H1 (cell line): ENCODE measurements at places on chromosomes 12 and 14. TPM values are rescaled to one million over a fixed set of nuclear protein-coding genes. Genes with fewer than 3 reads are reported as not detected.

DNA sequence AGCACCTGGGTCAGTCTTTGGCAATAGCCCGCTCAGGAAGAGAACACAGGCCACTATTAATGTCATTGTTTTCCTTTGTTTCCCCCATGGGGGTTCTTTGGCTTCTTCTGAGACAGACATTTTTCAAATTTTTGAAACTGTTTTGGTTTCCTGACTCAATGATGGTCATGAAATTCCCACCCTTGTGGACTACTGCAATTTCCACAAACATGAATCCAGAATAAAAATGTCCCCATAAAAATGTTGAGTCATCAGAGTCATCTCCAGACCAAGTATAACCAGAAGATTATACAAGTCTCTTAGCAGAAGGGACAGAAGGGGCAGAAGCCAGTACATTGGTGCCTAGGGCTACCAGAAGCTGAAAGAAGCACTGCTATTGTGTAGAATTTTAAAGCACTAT is 29.1 kb downstream of the SLCO1A2 start:
- DNase-seq = no peak

- no peak for DNase-seq
These were observed 99.6 kb downstream of the SLC25A47 start for GRCh38 chr14:100422556-100423316.

DNA sequence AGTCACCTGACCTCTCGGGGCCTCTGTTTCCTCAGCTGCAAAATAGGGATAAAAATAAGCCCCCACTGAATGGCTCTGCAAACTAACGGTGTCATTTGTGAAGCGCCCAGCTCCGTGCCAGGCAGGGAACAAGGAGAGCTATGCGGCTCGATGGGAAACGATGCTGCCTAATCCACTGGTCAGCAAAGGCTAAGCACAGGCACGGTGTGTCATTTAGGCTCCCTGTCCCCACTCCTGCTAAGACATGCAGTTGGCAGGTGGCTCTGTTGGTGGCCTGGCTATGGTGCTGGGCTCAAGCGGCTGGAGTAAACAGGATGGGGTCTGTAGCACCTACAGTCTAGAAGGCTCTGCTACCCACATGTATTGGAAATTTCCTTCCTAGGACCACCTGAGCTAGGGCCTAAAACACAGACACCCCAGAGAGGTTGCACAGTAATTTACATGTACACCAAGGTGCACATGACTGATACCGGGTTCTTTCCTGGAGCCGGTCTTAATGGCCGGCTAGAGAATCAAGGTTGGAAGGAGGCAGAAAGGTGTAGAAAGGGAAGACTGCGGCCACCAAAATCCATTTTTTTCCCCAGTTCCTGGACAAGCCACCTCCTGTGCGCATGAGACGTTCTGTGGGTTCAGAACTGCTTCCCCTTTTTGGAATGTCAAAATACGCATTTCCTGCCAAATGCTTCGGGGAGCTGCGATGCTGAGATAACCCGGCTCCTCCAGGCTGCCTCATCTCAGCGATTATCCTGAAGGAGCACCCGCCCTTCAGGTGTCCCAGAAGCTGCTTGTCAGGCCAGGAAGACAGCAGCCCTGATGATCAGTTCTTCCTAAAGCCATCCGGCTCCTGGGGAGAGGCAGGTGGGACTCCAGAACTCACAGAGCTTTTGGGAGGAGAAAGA is 1.0 kb downstream of the CACNA2D4 start:
- DNase-seq = no peak

DNA sequence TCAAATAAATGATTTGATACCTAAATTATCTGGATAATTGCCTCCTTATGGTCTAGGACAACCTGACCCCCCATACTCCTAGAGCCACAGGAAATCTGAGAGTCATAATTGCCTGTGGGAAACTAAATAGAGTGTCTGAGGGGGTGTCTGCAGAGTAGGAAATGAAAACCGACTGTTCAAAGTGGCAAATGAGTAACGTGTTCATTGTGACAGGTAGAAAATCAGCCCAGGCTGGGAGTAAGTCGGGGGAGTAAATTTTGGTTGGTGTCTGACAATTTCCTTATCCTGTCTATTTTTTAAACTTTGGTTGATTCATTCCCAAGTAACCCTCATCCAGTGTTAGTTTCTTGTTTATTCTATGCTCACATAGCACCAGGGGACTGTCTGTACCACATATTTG is 51.6 kb upstream of the HOXC13 start:
- DNase-seq = no peak

- no peak for DNase-seq
These were observed 9.4 kb downstream of the SPRYD3 start for GRCh38 chr12:53069621-53070410.

GRCh38 chr14:20435582-20436362 is at the start of gene KLHL33:
Gene KLHL33 (minus strand): TSS chr14:20436166. CDS start chr14:20435811, 355 bp downstream.
- DNase-seq = no peak

DNA sequence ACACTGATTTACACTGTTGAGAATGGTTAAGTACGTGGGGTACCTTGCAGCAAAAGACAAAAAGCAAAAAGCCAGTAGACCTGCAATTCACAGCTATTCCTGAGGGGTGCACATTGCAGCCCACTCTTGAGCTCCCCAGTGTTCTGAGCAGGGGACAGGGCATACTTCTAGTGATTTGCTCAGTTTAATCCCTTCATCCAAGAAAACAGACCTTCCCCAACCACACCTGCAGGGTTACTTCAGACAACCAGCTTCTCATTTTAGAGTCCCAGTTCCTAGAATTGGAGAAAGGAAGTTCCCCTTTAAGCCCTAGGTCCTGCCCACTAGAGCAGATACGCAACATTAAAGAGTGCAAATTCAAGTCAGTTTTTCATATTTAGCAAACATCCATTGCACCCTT is 3.6 kb upstream of the WSB2 start:
- DNase-seq = no peak

DNA sequence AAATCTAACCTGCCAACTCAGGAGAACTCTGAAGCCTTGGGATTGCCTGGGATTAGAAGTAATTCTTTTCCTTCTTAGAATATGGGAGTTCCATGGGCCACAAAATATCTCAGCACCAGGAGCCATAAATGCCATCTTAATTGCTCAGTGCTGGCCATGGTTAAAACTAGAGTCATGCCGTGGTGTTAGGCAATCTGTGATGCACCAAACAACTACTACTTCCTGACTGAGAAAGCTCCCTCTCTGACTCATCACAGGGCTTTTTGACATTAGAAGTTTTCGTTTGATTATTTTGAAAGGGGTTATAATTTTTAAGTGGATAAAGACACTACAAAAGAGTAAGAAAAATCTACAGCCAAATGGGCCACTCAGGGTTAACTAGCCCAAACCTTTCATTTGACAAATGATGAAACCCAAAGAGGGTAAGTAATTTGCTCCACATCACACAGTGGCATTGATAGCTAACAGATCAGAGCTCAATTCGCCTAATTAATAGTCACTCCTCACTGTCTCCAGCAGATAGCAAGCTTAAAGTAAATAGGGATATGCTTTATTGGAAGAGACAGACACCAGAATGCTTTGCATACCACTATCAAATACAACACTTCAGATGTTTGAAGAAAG is 377.3 kb downstream of the EMP1 start:
- no peak for DNase-seq

GRCh38 chr12:22577667-22578066 is 33.3 kb upstream of the C2CD5 start:
- no peak for DNase-seq

DNA sequence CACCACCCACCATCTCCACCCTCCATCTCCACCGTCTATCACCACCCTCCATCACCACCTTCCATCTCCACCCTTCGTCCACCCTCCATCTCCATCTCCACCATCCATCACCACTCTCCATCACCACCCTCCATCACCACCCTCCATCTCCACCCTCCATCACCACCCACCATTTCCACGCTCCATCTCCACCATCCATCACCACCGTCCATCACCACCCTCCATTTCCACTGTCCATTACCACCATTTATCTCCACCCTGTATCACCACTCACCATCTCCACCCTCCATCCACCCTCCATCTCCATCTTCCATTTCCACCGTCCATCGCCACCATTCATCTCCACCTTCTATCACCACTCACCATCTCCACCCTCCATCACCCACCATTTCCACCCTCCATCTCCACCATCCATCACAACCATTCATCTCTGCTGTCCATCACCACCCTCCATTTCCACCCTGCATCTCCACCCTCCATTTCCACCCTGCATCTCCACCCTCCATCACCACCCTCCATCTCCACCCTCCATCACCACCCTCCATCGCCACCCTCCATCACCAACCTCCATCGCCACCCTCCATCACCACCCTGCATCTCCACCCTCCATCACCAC is 6.1 kb upstream of the CEP170B start:
- DNase-seq = no peak

DNA sequence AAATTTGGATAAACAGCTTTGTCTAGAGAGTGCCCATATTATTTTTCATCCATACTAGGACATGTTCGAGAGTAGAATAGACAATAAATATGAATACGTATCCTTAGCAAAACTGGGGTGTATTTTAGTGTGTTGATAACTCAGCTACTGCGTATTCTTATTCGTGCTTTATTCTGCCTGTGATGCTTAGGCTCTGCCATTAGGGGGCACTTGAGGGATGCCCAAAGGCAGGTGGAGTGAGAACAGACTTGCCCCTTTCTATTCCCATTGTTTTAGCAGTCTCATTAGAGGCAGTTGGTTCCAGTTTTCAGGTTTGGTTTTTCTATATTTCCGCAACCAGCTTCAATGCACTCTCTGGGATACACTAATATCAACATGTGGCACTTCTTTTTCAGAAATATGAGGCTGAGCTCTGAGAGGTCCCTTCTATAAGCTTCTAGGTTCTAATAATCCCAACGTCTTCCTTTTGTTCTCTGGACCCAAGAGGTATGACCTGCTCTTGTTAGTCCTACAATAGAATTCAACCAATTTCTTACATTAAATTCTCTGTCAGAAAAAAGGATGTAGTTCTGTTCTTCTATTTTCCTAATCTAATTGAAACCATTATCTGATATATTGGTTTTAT is 985.7 kb upstream of the FBXO33 start:
- peak; percentile 17 for DNase-seq

GRCh38 chr12:53506450-53506785 is 866 bp downstream of the NPFF start:
- no peak for DNase-seq

- DNase-seq = no peak
These were observed 459.1 kb upstream of the FOXG1 start for GRCh38 chr14:28307506-28307905.

DNA sequence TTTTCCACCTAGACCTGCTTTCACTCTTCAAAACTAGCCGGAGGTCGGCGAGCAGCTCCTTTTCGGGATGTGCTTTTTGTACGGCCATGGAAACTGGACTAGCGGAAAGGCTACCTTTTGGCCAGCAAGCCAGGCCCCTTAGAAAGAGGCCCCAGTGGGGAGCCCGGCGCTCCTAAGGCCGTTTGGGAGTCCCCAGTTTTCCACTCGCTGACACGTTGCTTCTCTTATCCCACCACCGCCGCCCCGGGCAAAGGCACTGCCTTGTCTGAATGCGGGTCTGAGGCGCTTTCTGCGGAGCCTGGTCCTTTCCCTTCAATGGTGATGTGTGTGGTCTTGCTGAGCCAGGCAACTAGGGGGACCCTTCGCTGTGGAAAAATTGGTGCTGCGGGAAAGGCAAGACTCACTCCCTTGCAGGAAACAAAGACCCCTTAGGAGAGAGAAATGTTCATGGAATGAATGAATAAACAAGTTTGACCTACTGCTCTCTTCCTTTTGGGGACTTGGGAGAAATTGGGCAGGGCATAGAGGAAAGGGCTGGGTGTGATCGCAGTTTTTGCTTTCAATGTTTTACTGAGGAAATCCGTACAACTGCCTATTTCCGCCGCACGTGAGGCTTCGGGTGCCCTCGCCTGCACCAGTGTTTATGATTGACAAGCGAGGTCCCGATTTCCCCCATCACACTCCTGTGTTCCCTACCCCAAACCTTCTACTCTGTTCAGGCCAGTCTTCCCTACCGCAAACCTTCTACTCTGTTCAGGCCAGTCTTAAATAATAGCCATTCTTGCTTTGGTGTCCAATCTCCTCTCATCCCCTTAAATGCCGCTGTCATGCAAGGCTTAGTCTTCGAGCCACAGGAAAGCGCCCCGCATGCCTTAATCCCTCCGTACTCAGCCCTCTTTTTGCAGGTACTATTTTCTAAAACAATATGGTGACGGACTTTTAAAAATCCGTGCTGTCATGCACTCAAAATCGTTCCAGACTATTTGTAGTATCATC is 1.0 kb upstream of the SLC38A2 start:
- peak; percentile 83 for DNase-seq

DNA sequence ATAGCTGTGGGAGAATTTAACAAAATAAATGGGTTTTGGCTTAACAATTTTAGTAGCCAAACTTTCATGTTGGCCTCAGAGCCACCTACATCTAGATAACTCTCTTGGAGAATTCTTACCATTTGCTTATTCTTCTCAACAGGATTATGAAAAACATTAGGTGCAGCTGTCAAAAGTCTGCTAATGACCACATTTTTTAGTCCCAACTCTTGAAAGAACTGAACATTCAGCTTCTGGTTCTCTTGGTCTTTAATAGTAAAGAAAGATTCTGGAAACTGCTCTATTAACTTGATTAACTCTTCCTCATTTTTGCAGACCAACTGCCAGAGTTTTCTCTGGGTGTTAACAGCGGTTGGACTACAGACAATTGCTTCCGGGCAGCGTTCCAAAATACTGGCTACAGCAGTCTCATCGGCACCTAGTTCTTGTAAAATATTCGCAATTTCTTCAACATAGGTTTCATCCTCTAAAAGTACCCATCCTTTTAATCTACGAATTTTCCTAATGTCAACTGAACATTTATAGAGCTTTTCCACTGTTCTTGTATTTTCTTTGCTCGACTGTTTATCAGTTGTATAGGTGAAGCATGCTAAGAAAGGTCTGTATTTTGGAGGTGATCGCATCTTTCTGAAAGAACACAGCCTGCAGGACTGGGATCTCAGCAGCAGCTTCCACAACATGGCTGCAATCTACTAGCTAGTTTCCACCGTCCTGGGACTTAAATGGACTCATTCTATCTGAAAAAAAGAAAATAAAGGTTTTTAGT is 8.7 kb downstream of the MTERF2 start:
- DNase-seq = no peak

DNA sequence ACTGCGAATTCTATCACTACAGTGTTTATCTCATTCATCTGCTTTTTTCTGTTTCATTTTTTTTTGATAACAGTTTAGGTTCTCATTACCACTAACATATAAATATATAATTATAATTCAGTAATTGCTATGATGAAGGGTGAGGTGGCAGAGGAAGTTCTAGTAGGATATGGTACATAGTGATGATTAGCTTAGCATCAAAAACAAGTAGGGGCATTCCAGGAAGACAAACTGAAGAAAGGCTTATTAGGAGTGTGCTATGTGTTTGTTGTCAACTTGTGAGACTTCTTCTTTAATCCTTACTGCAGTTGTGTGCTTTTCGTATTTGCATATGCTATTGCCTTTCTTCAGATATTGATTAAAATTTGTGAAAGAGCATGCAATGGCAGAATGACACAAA is 20.6 kb downstream of the FUT8 start:
- no peak for DNase-seq

- no peak for DNase-seq
These were observed 84.2 kb downstream of the PIWIL1 start for GRCh38 chr12:130421896-130422295.

- DNase-seq = no peak
These were observed 385.0 kb downstream of the BCL11B start for GRCh38 chr14:98886982-98887381.

Gene CPNE8
- total RNA-seq = 6.8 and 7.4 TPM in 2 replicates

Gene AKAP6
- total RNA-seq = 0.61 and 0.89 TPM in 2 replicates

Gene TOMM20L
- not detected in 2 replicates for total RNA-seq

Gene CEBPE
- total RNA-seq = not detected in 2 replicates

Gene KCNK13
- total RNA-seq = 0.48 and 0.69 TPM in 2 replicates

Gene CLEC4D
- total RNA-seq = not detected in 2 replicates

Gene SUOX
- 22.5 and 23.1 TPM in 2 replicates for total RNA-seq

Gene C14orf39
- total RNA-seq = 0.75 and 1.2 TPM in 2 replicates

Gene SDSL
- total RNA-seq = 0.69 TPM in 1 of 2 replicates, not detected in the other

Gene NAB2
- 20.6 and 20.9 TPM in 2 replicates for total RNA-seq
